ENCODE measurements at places on chromosomes 3 and 15.

DNA sequence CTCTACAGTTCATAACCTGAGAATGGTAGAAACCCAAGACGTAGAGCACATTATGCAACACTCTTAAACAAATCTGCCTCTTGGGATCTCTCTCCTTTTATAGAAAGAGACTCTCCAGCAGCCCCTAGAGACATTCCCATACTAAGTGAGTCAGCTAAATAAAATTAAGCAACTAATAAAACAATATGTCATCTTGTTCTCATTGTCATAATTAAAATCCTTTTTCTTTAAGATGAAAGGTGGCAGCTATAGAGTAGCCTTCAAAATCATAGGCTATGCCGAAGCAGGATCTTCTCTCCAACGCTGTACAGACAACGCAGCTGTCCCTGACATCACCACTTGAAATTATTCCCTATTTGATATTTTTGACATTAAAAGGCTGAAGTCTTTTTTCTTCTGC is 790.0 kb downstream of the FHIT start:
- DNase-seq: no peak

- DNase-seq: no peak
These were observed 276.4 kb downstream of the SHOX2 start for GRCh38 chr3:157829786-157830185.

- no peak for DNase-seq
These were observed 399.4 kb downstream of the SHQ1 start for GRCh38 chr3:72448858-72449257.

DNA sequence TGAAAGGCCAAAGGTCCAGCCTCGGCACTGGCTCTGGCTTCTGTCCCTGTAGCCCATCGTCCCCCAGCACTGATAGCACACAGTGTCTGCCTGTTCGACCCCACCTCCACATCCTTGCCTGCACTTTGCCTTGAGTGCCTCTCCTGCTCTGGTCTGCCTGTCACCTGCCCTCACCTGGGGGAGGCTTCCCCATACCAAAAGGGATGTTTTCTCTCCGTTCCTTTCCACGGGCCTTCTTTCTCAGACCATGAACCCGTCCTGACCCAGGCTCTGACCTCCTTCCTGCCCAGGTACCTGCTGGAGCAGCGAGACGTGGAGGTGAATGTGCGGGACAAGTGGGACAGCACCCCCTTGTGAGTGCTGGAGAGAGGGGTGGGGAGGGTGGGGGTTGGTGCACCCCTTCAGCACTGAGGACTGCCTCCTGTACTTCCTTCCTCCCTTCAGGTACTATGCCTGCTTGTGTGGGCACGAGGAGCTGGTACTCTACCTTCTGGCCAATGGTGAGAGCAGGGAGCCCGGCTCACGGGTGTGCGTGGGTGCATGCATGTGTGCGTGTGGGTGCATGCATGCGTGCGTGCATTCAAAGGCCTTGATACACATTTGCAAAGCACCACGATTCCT is 1.5 kb downstream of the ABTB1 start:
- no peak for DNase-seq

GRCh38 chr3:32226875-32227500 is 11.5 kb upstream of the CMTM8 start:
- DNase-seq: no peak

GRCh38 chr15:81786776-81787175 is 259.0 kb downstream of the MEX3B start:
- DNase-seq: no peak

GRCh38 chr3:4744405-4745234 is 234.6 kb upstream of the BHLHE40 start:
- no peak for DNase-seq

- DNase-seq: no peak
These were observed 144.2 kb downstream of the GHSR start for GRCh38 chr3:172303941-172304558.

GRCh38 chr15:84823282-84823878 is 6.2 kb downstream of the ALPK3 start:
- DNase-seq: no peak

DNA sequence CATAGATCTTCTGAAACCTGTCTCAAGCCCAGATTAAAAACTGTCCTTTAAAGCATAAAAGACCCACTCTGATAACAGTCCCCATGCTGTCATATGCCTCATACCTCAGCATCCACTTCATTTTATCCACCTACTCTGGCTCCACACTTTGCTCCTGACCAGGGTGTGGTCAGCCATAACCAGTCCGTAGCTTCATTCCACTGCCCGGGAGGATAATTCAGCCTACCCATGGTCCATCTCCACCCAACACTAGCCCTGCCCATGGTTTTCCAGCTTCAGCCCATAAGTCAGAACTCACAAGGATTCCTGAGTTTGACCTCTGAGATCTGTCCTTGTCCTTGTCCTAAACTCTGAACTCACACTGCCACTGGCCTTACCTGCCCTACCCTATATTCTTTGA is 262.1 kb upstream of the MANF start:
- no peak for DNase-seq

- no peak for DNase-seq
These were observed 40.9 kb downstream of the MUC20 start for GRCh38 chr3:195761567-195762248.

DNA sequence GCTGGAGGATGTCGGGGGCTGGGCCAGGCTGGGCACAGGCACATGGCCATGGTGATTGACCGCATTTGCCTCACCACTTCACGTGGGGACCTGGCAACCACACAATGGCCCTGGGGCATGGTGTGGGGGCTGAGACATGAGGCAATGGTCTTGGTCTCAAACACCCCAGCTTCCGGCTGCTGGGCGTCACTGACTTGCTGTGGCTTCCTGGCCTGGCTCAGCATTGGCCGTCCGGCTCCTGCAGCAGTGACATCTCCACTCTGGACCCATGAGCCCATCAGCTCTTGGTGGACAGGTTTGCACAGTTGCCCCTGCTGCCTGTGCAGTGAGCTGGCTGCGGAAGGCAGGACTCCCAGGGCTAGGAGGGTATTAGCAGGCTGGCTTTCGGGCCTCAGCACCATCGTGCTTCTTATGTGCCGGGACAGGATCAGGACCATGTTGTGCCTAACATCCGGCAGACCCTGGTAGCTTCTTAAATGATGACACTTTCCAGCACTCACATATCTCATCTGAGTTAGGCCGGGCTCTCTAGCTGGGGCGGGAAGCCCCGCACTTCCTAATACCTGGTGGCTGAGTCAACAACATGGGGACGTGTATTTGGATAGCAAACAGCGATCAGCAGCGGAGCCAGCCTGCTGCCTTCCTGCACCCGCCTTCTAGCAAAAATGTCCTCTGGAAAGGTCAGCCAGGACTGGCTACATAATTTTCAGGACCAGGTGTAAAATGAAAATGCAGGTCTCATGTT is 34.1 kb downstream of the ZNF710 start:
- peak; percentile 52 for DNase-seq

- no peak for DNase-seq
These were observed 77.7 kb downstream of the ABHD5 start for GRCh38 chr3:43768381-43768973.

DNA sequence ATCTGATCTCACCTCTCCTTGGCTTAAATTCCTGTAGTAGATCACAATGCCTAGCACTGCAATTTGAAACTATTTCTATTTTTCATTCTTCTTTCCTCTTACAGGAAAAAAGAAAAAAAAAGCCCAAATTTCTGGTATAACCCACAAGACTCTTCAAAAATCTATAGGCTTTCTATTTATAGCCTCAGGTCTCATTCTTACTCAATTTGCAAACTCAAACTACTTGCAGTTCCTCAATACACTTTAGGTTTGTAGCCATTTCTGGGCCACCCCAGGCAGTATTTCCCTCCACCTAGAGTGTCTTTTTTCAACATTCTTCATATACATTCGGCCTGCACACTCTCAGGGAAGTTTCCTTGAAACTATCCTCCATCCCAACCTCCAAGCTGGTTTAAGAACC is 169.0 kb downstream of the TBC1D5 start:
- DNase-seq: no peak

GRCh38 chr3:147189016-147189415 is 217.3 kb downstream of the ZIC4 start:
- DNase-seq: no peak

- no peak for DNase-seq
These were observed 83.3 kb downstream of the GLDN start for GRCh38 chr15:51424780-51425179.

DNA sequence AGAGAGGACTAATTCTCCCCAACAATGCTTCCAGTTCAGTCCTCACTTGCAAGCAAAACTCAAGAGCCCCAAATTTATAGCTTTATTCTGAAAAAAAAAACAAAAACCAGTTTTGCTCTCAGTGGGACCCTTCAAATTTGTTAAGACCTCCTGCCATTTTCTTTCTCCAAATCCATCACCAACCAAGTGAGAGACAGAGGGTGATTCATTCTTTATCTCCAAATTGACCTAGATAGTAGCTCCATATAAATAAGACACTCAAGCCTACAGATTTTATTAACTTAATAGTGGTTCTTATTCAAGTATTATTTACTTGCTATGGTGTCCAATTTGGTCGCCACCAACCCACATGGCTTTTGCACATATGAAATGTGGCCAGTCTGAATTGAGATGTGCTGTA is 195.8 kb downstream of the RORA start:
- DNase-seq: no peak

- DNase-seq: no peak
These were observed 314.6 kb upstream of the PROK2 start for GRCh38 chr3:72099326-72100079.

DNA sequence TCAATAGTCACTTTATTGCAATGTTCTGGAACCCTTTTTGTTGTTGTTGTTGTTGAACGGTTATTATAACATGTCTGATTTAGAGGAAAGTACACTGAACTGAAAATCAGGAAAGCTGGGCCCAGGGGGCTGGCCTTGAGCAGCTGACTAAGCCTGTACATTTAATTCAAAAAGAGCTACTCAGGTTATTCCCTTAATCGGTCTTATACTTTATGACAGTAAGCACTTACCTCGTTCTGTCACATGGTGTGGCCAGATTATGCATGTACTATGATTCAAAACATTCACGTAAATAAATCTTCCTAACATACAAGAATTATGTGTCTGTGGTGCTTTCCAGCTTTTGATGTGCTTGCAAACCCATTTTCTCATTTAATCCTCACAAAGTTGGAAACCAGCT is 382.5 kb upstream of the TPRG1 start:
- no peak for DNase-seq

- no peak for DNase-seq
These were observed 25.3 kb downstream of the ADGRG7 start for GRCh38 chr3:100634493-100635272.

GRCh38 chr15:41957021-41957897 is 15.1 kb downstream of the EHD4 start:
- no peak for DNase-seq

DNA sequence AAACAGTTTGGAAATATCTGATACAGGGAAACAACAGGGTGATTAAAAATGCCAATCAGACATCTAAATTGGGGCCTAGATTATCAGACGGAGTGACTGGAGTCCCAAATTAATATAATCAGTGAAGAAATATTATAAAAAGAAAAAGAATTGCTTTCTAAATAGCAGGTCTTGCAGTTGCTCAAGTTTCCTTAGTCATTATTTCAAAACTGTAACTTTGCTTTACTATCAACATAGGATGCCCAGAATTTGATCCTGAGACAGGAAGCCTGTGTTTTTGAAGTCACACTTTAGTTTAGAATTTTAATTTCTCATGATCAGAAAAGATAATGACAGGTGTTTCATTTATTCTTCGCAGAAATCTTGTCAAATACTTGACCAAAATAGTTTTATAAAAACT is 105.9 kb downstream of the IL1RAP start:
- no peak for DNase-seq

GRCh38 chr15:70742928-70743327 is 20.4 kb downstream of the UACA start:
- DNase-seq: no peak

- no peak for DNase-seq
These were observed 51.7 kb upstream of the HES1 start for GRCh38 chr3:194084284-194084683.

DNA sequence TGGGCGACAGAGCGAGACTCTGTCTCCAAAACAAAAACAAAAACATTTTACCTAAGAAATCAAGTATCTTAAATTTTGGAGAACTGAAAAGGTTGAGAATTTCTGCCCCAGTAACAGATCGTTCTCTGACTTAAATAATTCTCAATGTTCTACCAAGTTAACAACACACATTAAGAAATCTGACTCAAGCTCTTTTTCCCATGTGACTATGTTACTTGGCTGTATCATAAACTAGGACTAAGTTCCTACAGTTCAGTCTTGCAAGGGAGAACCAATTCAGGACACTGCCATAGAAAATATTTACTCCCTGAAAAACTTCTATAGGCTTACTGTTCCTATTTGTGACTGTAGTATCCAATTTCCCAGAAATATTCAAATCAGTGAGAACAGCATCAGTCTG is 20.9 kb upstream of the USF3 start:
- DNase-seq: no peak

GRCh38 chr3:143847787-143848631 is at the start of gene SLC9A9:
SLC9A9 (minus strand) TSS chr3:143848468; CDS start chr3:143848322, 146 bp downstream.
- DNase-seq: no peak

DNA sequence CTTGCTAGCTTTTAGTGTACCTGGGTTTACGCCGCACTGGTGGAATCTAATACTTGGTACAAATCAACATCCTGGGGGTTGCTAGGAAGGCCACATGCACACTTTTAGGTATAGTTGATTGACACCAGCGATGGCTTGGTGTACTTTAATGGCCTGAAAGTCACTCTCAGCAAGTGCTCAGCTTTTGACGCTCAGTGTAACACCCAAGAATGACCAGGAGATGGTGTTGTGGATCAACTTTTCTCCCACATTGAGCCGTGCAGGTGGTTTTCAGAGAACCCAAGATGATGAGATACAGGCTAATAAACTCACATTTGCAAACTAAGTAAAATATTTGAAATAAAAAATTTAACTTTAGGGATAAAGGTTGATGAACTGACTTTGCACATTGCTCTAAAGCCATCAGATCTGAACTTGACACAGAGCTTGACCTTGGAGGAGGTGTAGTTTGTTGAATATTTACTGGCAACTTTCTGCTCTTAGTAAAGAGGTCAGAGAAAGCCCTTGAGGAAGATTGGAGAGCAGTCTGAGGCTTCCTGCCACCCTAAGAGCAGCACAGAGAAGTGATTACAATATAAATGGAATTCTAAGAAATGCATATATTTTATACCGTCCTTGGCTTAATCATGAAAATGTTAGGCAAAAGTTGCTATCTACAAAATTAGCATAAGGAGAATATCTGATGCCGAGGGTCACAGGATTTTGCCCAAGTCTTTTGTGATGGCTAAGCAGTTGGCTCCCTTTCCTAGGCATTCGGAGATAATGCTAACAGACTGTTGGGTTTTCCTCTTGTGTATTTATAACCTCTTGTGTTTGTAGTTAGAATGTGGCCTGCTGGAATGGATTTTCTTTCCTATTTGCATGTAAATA is 143.4 kb upstream of the RASGRP1 start:
- peak; percentile 12 for DNase-seq

All from hypothalamus (tissue), 51 donors.